Putamen (tissue), 1 donor: ENCODE measurements at places on chromosomes 16 and 17.

- no peak for DNase-seq
Observed at GRCh38 chr16:56277075-56277474, 85.8 kb downstream of the GNAO1 start.

DNA sequence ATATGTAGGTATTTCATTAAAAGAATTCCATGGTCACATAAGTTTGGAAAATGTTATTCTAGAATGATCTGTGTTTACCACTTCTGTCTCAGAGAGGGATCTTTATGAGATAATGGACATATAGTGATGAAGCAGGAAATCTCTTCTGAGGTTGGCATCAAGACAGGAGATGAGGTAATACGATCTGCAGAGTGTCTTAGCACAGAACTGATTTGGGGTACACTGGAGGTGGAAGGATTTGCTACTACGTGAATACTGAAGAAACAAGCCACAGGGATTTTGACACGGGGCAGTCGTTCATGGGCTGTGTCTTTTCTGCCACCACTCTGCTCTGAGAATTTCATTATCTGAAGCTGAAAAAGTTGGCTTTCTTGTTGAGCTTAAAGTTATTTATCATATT lies 5.5 kb downstream of the CBFB start:
- no peak for DNase-seq

GRCh38 chr17:9644910-9645751 lies at the start of gene USP43:
Gene USP43 (plus strand): TSS chr17:9645517. CDS start chr17:9645633, 116 bp downstream.
- peak; percentile 1 for DNase-seq

DNA sequence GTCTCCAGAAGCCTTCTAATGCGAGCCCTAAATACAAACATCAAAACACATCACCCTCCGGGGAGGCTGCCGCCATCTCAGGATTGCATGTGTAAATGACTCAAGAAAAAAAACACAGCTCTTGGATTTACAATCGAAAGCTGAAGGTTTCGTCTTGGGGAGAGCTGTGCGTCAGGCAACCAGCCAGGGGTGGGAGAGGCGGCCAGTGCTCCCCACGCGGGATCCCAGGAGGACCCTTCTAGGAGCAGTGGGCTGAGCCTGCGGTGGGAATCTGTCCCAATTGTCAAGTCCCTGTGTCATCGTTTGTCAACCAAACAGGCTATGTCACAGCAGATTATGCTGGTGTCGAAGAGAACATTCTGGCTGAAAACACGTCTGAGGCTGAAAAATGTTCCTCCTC lies 209.7 kb downstream of the ABCC12 start:
- no peak for DNase-seq

DNA sequence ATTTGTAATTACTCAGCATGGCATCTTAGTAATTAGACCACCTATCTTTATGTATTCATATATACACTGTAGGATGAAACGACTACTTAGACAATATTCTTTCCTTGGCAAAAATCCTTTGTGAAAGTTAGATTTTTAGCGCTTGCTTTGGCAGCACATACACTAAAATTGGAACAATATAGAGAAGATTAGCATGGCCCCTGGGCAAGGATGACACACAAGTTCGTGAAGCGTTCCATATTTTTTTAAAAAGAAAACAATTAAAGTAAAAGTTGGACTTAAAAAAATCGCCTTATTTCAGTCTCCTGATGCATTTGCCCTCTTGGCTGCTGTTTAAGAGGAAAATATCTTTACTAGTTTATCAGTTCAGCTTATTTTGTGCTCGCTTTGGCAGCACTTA lies 10.5 kb downstream of the IGSF6 start:
- DNase-seq, result no peak

DNA sequence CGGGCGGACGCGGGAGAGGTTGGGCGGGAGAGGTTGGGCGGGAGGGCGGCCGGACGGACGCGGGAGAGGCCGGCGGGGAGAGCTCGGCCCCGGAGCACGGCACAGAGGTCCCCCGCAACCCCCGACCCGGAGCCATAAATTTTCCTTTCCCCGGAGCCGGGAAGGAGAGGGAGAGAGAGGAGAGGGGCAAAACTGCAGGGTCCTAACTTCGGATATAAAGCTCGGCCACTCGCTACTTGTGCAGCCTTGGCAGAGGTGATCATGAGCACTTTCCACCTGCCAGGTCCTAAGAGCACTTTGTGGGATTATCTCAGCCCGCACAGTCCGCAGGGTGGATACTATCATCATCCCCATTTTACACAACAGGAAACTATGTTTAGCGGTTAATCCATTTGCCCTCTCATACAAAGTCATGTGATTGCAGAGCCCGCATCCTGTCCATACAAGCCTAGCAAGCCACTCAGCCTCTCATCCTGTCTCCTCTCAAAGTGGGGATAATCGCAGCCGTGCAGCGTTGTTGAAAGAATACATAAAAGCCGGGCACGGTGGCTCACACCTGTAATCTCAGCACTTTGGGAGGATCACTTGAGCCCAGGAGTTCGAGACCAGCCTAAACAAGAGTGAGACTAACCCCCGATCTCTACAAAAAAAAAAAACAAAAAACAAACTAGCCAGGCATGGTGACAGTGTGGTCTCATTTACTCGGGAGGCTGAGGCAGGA lies 780 bp upstream of the DCAKD start:
- DNase-seq, result no peak

DNA sequence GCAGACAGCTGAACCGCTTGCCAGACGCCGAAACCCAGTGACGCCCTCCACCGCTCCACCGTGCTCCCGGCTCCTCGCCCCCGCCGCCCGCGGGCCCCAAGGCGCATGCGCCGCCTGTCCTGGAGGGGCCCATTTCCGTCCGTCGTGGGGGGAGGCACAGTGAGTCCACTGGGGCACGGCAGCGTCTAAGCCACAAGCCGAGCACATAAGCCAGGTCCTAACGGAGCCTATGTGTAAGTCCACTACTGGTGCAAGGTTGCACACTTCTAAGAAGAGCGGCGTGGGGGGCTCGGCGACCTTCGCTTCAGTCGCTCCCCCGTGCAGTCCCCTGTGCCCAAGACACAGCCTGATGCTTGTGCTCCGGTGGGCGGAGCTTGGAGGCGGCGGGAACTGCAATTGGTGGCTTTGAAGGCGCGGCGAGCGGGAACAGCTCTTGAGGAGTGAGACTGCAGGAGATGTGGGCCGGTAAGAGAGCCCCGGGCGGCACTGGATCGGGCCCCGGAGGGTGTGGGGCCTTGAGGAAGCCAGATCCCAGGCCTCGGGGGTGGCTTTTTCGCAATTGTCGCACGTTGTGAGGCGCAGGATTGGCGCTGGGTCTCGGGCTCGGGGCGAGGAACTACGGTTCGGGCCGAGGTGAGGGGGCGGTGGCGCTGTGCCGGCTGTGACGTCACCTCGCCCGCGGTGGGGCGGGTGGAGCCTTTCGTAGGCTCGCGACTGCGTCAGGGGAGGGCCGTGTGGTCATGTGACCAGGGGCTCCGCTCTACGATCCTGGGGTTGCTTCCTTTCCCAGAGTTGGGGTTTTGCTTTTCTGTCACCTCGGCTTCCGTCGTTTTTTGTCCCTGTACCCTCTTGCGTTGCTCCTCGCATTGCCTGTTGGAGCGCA lies at the start of the genes CENPN and CMC2:
TSS of gene CENPN (plus strand) at position 402 of the 883 bp plus-strand sequence. CDS start 4,726 bp downstream, outside the sequence.
TSS of gene CMC2 (minus strand) at position 73 of the 883 bp plus-strand sequence. CDS start 9,491 bp downstream, outside the sequence.
- peak; percentile 99 for DNase-seq

- no peak for DNase-seq
Observed at GRCh38 chr17:41806685-41807445, 4.9 kb downstream of the P3H4 start.
